ENCODE measurements at places on chromosomes 6 and 20.

GRCh38 chr20:10209091-10209490 lies 9.5 kb upstream of the SNAP25 start:
- DNase-seq: no peak

DNA sequence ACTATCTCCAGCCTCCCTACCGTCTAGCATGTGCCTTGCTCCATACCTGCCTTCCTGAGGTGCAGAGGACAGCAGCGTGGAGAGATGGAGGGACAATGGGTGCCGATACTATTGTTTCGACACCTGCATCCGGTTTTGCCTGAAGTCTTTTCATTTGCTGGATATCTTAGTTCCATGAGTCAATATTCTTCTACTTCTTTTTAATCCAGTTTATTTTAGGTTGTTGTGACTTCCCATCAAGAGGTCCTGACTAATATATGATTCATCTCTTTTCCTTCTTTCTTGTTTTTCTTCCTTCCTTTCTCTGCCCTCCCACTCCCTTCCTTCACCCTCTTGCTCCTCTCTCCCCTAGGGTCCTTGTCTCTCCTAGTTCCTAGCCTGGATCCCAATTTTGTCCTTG lies 91.4 kb downstream of the CDH26 start:
- no peak for DNase-seq

GRCh38 chr20:54681869-54682268 lies 206.5 kb downstream of the DOK5 start:
- DNase-seq: no peak

- no peak for DNase-seq
Measured at GRCh38 chr6:192313-192664, 100.0 kb upstream of the DUSP22 start.

Measured in B cell (primary cell).